Activated T-helper 1 cell treated with anti-CD3 and anti-CD28 coated beads, Interleukin-2, amount 50 U/mL, for 16 hours (primary cell): ENCODE measurements at places on chromosomes 11 and 22.

DNA sequence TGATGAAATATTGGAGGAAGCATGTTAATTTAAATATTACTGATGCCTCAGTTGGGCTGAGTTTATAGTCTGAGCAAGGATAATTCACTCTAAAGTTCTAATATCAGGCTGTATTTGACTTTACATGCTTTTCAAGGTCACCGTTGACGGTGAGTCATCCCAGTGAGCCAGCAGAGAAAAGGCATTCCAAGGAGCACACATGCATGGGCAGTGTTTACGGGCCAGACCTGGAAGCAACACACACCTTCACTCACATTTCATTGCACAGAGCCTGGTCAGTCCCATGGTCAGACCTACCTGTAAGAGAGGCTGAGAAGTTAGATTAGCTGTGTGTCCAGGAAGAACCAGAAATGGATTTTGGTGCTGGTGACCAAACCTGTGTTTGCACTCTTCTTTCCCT is 53.5 kb downstream of the COMMD9 start:
- DNase-seq: no peak

DNA sequence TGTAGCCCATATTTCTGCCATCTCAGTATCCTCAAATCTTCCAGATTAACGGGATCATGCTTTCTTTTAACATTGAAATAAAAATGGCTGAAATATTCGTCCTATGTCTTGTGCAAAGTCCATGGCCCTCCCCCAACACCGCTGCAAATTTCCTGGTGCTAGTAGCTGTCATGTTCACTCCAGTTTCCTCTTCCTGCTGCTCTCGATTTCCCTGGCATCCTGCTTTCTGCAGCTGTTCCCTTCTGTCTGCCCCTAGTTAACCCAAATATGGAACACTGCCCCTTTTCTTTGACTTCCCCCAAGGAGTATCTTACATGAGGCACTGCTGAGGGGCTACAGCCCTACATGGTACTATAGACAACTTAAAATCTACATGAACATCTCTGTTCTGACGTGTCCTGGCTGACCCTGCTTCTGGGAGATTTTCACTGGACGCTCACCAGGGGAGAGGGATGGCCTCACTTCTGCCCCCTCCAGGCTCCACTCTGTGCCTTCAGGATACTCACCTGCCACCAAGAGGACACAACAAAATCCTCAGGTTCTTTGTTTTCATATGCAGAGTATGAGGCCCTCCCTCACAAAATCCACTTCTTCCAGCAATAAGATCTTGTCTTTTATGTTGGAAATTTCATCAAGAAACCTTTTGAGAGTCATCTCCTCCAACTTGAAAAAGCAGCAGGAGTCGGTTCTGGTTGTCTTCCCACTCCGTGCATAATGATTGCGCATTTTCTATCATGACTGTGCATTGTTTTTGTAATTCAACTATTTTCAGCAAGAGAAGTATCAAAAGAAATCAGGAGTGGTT is 29.5 kb upstream of the SCUBE2 start:
- no peak for DNase-seq

DNA sequence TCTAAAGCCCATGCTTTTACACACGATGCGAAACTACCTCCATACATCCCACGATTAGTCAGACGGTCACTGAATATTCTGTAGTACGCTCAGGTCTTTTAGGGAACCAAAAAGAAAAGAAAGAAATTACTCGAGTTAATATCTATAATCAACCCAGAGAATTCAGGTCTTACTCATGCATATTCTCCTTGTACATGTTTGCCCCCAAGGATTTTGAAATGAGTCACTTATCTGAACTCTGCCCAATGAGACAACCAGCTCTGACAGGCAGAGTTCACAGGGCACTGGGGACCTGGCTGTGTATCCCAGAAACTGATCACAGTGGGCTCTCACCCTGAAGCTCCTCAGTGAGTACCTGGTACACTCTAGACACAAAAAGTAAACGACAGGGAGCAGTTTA is 29.2 kb downstream of the RASSF10 start:
- DNase-seq: no peak

DNA sequence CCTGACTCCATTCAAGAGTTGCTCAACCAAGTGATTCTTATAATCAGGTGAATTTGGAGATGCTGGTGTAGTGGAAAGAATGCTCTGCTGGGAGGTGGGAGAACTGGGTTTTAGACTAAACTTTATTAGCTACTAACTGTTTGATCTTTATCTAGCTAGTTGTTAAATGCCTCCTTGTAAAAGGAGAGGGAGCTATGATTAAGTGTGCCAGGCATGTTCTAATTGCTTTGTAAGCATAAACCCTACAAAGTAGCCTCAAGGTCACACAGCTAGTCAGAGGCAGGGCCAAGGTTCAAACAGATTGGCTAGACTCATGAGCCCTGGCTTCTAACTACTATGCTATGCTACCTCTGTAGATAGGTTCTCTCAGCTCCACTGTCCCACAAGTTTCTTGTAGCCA is 105.5 kb downstream of the NXPE2 start:
- no peak for DNase-seq

DNA sequence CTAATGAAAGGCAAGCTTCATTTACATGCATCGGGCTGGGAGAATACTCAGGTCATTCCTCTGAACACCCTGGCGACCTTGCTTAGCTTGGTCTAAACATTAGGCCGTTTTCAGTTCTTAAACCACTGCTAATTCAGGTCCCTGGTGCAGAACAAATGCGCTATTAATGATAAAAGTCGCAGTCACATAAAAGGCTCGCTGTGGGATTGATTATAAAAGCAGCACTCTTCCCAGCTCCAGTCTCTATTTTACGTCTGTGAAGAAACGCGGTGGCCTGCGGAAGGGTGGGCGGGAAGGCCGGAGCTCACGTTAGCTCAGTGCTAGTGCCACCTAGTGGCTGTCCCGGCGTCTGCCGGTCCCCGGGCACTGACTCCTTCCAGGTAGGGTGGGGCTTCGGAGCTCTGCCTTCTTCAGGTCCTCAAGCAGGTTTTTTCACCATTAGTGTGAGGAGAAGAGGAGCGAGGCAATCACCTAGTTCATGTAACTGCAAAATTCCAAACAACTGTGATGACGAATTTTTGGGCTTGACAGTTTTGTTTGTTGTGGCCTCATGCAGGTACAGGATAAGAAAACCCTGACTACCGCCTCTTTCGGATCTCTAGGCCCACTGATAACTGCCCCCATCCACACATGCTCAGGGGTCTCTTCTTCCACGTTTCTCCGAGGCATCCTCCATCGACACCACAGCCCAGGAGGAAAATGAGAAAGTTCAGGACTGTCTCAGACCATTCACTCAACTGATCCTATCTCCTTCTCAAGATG is 66.5 kb upstream of the CLMP start:
- DNase-seq: peak; percentile 32
